ENCODE measurements at places on chromosomes 2 and 18.

GRCh38 chr2:156430980-156431358 is 5.2 kb upstream of the GPD2 start:
- DNase-seq: peak; percentile 7

DNA sequence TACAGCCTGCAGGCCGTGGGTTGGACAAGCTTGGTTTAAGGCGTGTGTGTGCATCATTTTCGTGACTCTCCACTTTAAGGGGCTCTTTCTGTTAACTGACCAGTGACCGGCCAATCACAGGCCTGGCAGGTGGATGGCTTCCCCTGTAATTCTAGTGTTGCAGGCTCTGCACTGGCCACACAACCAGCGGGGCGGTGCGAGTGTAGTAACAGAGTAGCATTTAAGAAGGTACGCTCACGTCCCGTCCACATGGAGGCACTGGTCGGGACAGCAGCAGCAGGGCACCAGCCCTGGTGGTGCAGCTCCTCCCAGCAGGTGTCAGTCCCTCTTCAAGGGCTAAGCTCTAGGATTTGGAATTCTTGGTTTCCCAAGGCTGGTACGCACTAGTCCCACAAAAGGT is 8.0 kb upstream of the ANO7 start:
- no peak for DNase-seq

GRCh38 chr2:148209603-148210002 is 188.7 kb downstream of the MBD5 start:
- no peak for DNase-seq

GRCh38 chr18:12036201-12036751 is 55.0 kb downstream of the IMPA2 start:
- no peak for DNase-seq

GRCh38 chr18:7514796-7515440 is 52.2 kb upstream of the PTPRM start:
- no peak for DNase-seq

- DNase-seq: no peak
These were observed 49.8 kb downstream of the PARD6G start for GRCh38 chr18:80197528-80197927.
